NCI-H1436 (cell line): ENCODE measurements at places on chromosomes 1 and 21.

- peak; percentile 46 for DNase-seq
Measured at GRCh38 chr21:24514081-24514733, 1093.1 kb downstream of the MRPL39 start.

- DNase-seq: no peak
Measured at GRCh38 chr1:84192681-84193080, 48.6 kb downstream of the PRKACB start.

- DNase-seq: peak; percentile 15
Measured at GRCh38 chr1:29379443-29380073, 143.2 kb downstream of the PTPRU start.

DNA sequence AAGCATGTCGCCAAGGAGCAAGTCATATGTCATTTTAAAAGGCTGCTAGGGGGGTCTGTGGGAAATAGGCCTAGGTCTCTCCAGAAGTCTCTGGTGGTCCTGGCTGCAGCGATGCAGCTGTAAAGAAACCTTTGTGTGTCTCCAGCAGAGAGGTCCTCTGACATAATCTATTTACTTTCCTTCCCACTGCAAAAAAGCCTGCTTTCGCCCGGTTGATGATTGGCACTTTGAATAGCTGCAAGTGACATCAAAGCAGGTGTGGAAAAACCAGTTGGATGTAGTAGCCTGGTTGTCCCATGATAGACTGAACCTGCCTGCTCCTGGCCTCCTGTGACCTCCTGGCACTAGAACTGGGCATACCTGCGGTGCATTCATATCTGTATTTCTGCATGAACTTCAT, 13.8 kb downstream of the RASSF5 start:
- no peak for DNase-seq

DNA sequence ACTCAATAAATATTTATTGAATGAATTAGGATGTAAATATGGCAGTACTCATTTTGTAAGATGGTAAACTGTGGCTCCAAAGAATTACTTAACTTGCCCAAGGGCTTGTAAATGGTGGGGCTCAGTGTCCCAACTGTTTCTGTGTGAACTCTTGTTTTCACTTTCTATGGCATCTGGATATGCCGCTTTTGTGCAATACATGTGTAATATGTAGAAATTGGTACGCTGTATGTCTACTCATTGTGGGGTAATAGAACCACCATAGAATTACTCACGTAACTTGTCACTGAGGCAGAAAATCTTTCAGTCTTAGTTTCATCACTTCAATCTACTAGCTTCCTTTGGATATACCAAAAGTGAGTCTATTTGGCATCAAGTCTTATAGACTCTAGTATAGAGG, 977 bp downstream of the PRPF3 start:
- no peak for DNase-seq

DNA sequence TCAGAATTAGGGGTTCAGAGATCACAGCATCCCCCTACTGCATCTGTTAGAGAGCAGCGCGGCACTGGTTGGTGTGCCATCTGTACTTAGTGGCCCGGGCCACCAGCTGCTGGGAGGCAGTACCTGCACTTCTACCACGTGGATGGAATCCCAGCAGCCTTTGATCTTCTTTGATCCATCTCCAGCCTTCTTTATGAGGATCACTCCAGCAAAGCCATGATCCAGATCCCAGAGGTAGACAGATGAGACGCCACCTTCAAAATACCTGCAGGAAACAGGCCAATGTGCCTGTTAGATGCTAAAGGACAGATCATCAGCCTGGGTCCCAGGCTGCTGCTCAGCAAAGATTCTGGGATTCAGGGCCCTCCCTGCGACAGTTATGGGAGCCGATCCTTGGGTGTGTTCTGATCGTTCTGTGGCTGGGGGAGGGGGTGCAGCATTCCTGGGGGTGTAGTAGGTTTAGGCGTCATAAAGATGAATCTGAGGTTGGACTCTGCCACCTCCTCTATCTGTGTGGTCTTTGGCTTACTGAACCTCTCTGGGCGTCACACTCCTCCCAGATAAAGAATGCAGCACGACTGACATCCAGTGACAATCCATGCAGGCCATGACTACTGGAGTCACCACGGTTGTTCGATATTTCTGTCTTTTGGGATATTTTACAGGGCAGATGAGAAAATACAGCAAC, 45.3 kb downstream of the SLC66A1 start:
- no peak for DNase-seq
